Cerebellar nuclear complex (tissue), 1 donor: ENCODE measurements at places on chromosomes 13 and 19.

DNA sequence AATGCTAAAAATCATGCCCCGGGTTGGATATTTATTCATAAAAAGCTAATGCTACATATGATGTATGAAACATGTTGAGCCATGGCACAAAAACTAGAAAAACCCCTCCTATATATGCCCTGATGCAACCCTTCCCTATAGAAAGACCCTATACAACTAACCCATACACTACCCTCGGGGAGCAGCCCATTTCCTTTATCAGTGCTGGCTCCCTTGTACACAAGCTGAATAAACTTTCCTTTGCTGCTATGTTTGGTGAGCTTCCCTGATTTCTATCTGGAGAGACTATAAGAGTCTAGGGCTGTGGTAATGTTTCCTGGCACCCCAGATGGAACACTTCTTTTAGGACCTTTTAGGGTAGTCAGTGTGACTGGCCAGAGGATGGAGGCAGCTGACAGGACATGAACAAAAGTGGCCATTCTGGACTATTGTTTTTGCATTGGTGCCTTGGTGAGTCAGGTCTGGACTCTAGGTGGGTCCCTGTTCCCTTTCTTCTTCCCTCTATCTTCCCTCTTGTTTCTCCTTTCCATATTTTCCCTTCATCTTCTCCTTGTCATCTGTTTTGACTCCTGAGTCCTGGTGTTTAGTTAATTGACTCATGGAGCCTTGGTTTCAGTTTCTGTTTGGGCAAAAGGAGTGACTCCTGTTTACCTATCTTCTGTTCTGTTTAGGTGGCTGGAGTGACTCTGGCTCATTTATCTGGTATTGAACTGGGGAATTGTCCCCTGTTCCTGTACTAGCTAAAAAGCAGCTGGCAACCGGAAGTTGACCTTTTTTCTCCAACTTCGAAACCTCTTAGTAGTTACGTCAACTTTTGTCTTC is 1321.8 kb upstream of the PCDH9 start:
- no peak for DNase-seq

- DNase-seq: no peak
These were observed 295.1 kb upstream of the SLITRK5 start for GRCh38 chr13:87376081-87376480.

GRCh38 chr19:9857920-9858746 is 23.0 kb downstream of the PIN1 start:
- no peak for DNase-seq

DNA sequence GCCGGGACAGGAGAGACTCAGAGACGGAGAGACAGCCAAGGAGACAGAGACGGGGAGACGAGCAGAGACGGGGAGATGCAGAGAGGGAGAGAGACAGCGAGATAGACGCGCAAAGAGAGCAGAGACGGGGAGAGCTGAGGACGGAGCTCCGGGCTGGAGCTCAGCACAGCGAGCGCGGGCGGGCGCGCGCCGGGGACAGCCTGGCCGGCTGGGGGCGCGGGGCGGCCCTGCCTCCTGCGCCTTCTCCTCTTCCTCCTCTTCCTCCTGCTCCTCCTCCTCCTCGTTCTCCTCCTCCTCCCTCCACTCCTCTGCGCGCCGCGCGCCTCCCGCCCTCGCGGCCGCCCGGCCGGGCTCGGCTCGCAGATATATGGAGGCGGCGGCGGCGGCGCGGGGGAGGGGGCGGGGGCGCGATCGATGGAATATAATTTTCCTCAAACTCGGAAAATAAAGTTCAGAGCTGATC is at the start of gene ERFL:
Gene ERFL (minus strand): TSS at position 229 of the 463 bp plus-strand sequence. CDS start 15,530 bp downstream, outside the sequence.
- no peak for DNase-seq

DNA sequence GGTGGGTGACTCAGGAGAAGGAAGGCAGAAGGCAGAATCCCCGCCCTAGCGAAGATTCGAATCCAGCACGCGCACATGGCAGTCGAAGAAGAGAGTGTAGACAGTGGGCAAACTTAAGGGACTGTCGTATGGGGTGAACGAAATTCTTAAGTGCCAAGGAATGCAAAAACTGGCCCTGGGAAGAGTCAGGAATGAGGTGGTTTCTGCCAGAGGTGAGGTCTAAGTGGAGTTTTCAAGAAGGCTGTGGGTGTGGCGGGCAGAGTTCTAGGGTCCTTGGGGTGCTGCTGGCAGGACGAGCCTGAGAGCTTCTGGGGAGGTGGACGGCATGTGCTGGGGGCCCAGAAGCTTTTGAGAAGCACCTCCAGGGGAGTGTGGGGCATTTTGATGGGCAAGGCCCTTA is 63.9 kb upstream of the RNF113B start:
- DNase-seq: no peak

DNA sequence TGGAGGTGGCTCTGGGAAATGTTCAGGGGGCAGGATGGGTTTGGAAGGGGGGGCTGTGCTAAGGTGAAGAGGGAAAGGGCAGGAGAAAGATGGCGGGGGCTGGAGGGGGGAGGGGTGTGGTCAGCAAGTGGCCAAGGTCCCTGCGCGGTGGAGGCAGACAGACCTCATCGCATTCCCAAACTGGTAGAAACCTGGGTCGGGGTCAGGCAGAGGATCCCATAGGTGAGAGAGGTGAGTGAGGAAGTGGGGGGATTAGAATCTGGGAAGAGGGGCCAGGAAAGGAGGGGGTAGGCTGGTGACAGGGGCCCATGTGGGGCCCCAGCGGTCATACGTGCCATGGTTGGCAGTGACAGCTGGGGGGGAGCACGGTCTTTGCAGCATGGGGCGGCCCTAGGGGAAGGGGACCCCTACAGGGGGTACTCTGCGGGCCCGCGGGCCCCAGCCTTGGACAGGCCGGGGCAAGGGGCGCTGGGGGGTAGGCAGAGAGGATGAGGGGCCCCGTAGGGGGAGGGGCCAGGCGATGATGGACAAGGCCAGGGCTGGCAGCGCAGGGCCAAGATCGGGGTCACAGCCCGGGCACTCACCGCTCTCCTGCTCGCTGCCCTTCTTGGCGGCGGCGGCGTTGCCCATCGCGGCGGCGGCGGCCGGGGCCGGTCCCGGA is 514 bp downstream of the PRKACA start:
- DNase-seq: no peak

GRCh38 chr19:47444388-47444821 is 25.1 kb upstream of the MEIS3 start:
- DNase-seq: no peak

DNA sequence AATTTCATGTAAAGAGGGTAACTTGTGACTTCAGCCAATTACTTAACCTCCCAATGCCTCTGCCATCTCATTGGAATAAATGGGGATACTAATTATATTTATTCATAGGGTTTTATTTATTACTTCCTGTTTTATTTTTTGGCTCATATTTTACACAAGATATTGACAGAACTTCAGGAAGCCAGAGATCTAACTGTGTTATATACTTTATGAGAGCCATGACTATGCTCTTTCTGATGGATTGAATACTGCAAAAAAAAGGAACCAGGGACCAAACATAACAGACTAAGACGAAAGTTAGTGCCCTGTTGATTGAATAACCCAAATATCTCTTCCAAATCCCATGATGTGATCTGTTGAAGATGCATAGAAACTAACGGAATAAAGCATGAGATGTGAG is 243.3 kb upstream of the STARD13 start:
- DNase-seq: no peak
